ENCODE measurements at places on chromosomes 6 and 20.

DNA sequence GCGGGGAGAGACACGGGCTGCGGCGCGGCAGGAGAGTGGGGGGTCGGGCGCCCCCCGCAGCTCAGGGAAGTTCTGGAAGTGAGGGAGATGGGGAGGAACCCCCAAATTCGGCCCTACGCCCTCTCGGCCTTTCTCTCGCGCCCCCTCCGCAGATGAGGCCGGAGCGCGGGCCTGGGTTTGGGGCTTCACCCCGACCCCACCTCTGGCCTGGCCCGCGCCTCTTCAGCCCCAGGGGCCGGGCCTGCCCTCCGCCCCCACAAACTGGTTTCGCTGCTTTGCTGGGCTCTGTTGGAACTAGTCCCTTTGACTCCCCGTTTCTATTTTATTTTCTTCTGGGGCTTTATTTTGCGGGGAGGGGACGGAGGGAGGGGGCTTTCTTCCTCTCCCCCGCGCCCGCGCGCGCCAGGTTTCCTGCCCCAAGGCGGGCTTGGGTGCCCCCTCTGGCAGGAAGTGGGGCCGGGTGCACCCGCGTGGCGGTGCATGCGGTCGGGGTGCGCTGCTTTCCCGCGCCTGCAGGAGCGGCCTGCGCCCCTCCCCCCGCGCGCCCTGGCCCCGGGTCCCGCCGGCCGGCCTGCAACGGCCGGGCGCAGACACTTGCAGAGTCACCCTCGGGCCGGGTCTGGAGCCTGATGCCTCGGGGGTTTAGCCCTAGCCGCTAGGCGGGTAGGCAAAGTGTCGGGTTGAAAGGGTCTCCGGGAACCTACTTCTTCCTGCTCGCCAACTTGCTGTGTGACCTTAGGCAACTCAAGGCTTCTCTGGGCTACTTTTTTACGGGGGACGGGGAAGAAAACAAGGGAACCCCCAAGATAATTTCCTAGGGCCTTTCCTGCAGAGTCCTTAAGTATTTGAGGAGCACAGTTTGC lies 1.3 kb downstream of the HMGA1 start:
- DNase-seq = no peak

DNA sequence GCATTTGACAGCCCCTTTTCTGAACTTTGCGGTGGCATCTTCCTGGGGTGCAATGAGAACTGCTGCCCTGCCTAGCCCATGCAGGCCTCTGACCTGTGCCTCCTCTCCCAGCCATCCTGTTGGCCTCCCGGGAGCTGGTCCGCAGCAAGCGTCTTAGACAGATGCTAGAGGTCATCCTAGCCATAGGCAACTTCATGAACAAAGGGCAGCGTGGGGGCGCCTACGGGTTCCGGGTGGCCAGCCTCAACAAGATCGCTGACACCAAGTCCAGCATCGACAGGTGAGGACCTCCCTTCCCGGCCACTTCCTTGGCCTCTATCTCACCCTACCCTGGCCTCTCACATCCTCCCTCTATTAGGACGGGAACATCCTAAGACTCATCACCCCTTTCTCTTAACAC lies 37.6 kb downstream of the MOCS1 start:
- DNase-seq = no peak

DNA sequence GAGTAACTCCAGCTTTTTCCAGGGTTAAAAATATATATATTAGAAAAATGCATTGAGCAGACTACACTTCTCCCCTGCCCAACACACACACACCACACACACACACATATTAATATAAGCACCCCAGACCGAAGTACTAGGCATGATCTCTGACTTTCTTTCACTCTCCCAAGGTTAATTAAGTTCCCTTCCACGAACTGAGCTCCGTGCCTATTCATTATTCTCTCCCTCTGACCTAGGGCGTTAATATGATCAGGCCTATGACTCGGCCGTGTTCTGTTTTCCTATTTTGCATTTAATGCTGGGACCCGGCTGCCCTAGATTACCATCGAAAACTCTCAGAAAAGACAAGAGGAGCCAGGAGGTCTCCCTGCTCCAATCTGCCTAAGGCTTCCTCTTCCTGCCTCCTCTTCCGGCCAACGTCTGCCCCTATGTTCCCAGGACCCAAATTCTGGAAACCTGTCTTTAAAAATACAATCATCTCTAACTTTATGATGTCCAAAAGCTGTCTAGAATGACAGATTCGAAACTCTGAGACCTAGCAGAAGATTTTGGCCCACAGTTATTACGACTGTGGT lies 6.1 kb upstream of the POU3F2 start:
- no peak for DNase-seq

GRCh38 chr6:158850807-158851115 lies 31.6 kb upstream of the EZR start:
- DNase-seq = no peak

- no peak for DNase-seq
Observed at GRCh38 chr6:158251565-158251964, 60.7 kb upstream of the TULP4 start.

Data from RCC 7860 (cell line).